ENCODE measurements at places on chromosomes 6 and 20. TPM values are rescaled to one million over a fixed set of nuclear protein-coding genes. Genes with fewer than 3 reads are reported as not detected.

Gene HFE
- 3.3 TPM for total RNA-seq

Gene CLPSL1
- not detected for total RNA-seq

Gene ADGB
- total RNA-seq: not detected

Gene CD109
- 17.3 TPM for total RNA-seq

Gene ACSS1
- 22.0 TPM for total RNA-seq

Gene EYS
- total RNA-seq: not detected

Gene GINS1
- 20.0 TPM for total RNA-seq

Gene TRERF1
- 0.85 TPM for total RNA-seq

Gene TRIM40
- total RNA-seq: not detected

Gene GHRH
- not detected for total RNA-seq
